Peyer's patch (tissue), 4 donors: ENCODE measurements at places on chromosomes 11 and 22. TPM values are rescaled to one million over a fixed set of nuclear protein-coding genes. Genes with fewer than 3 reads are reported as not detected.

GRCh38 chr11:122632181-122632824, 23.2 kb upstream of the UBASH3B start:
- DNase-seq: no peak

DNA sequence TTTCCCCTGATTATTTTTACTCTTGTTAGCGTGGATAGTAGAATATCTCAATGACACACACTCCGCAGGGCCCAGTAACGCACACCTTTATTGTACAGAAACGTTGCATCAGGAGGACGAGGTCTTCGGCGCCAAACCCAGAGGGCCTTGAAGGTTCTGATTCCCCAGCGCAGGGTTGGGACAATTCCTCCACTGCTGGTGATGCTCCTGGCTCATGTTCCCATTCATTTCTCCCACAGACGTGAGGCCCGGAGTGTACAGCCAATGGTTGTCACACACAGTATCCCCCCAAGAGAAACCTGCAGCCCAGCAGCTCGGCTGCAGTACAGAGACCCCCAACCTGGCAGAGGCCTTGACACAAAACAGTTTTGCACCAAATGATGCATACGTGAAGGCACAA, 6.1 kb upstream of the ANO1 start:
- no peak for DNase-seq

DNA sequence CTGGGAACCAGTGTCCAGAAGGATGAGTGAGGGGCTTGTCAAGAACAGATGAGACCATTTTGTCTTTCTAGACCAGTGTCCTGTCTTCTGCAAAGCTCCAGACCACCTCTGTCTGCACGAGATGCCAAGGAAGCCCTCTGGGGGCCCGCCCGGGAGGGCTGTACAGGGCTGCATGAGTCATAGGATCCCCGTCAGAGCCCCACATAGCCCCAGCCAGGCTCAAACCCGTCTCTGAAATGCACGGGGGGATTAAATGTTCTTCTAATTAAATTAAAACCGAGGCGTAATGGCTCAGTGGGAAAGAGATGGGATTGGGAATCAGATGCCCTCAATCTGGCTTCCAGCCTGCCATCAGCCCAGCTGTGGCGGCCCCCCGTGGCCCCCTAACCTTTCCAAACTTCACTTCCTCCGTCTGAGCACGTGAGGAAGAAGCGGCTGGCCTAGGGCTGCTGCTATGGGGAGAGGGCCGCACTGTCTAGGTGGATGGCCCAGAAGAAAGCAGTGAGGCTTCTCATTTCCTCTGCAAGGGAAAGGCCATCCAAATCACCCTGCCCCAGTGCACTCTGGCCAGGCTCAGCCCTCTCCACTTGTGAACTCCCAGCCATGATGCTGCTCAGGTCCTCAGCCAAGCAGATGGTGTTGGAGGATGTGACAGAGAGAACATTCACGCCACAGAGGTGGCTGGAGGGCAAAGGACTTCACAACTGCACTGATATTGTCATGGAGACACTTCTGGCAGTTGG, 32.8 kb downstream of the KCNQ1OT1 start:
- no peak for DNase-seq

P2RX3 gene
- not detected for total RNA-seq

DNA sequence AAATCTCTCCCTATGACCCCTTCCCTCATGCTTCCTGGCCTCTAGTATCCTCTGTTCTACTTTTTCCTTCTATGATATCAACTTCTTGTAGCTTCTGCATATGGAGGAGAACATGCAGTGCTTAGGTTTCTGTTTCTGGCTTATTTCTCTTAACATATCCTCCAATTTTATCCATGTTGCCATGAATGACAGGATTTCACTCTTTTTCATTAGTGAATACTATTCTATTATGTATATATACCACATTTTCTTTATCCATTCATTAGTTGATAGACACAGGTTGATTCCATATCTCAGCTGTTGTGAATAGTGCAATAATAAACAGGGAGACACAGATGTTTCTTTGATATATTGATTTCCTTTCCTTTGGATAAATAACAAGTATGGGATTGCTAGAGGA, 123.3 kb upstream of the SESN3 start:
- no peak for DNase-seq

DNA sequence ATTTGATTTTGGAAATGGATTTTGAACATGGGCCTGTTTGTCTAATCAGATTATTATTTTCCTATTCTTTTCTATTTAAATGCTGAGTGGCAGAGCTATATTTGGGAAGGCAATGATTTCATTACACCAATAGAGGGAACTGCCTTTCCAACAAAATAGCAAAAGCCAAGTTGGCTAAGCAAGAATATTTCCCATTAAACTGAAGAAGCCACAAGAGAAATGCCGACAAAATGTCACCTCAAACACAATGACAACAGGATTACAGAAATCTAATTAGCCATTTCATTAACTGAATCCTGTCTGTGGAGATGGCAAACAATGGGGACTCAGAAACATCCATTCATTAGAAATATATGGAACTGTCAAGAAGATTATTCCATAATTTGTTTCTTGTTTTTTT, 1593.1 kb upstream of the RAG2 start:
- DNase-seq: no peak

- DNase-seq: no peak
Measured at GRCh38 chr11:79332017-79332416, 108.8 kb downstream of the TENM4 start.

GRCh38 chr22:35023692-35024363, 42.1 kb upstream of the ISX start:
- peak; percentile 86 for DNase-seq

CD248 gene
- 11.9 TPM for total RNA-seq
